ENCODE measurements at places on chromosomes 6 and 20. TPM values are rescaled to one million over a fixed set of nuclear protein-coding genes. Genes with fewer than 3 reads are reported as not detected.

GRCh38 chr6:168458101-168458500 is 17.1 kb downstream of the SMOC2 start:
- H3K4me3 ChIP-seq: no peak overlapping the region
- no peaks in the 10 kb centered on the region for H3K27me3 ChIP-seq
- DNase-seq: no peak
- peaks cover 26% of the 10 kb centered on the region for H3K4me1 ChIP-seq

DNA sequence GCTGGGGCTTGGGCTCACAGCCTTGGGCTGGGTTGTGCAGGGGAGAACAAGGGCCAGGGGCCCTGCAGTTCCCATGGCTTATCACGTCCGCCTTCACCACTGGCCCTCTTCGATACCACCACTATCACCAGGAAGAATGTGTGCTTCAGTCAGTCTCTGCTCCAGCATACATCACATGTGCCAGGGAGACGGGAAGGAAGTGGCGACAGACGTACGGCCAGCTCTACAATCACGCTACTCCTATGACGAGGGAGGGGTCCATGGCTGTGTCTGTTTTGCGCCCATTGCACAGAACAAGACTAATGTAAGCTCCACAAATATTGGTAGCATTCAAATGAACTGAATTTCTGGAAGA is 72.1 kb downstream of the TRAM2 start:
- DNase-seq: no peak
- no peaks in the 10 kb centered on the region for H3K27me3 ChIP-seq
- peak overlapping the region; percentile 79 for H3K27ac ChIP-seq
- H3K4me1 ChIP-seq: peaks cover 22% of the 10 kb centered on the region

GRCh38 chr20:46990017-46990595 is 95.5 kb downstream of the EYA2 start:
- peaks cover 23% of the 10 kb centered on the region for H3K4me1 ChIP-seq
- peak overlapping the region; percentile 85 for H3K27ac ChIP-seq
- DNase-seq: no peak
- H3K4me3 ChIP-seq: no peak overlapping the region
- H3K27me3 ChIP-seq: no peaks in the 10 kb centered on the region

DNA sequence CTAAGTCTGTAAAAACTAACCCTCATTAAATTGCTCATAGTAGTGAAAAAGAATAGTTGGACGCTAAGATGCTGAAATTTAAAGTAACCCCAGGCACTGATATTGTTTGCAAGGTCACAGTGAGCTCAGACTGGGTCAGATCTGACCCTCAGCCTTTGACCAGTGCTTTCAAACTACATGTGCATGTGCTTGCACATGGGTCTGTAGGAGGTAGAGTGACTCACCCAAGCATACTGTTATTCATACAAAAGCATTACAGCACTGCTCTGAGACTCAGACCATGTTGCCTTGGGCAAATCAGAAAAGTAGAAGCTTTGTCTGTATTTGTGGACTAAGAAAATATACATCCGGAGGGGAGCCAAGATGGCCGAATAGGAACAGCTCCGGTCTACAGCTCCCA is 326.4 kb upstream of the MARCKS start:
- no peaks in the 10 kb centered on the region for H3K36me3 ChIP-seq
- H3K4me1 ChIP-seq: no peaks in the 10 kb centered on the region
- H3K4me3 ChIP-seq: no peak overlapping the region
- no peak overlapping the region for H3K27ac ChIP-seq

DNA sequence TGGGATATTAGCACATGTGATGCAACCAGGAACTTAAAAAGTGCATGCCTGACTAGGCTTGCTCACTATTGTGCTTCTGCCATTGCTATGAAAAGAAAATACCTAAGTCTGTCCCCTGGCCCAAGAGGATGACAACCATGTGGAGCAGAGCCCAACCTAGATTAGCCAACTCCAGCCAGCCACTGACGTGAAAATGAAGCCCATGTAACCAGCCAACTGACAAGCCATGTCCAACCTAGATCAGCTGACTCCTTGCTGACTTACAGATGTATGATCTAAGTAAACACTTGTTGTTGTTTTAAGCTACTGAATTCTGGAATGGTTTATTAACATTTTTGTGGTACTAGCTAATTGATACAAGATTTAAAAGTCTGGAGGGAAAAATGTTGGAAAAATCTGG is 47.5 kb downstream of the PIGU start:
- H3K4me1 ChIP-seq: no peaks in the 10 kb centered on the region
- H3K4me3 ChIP-seq: no peak overlapping the region
- no peak for DNase-seq
- peaks cover 26% of the 10 kb centered on the region for H3K36me3 ChIP-seq

DNA sequence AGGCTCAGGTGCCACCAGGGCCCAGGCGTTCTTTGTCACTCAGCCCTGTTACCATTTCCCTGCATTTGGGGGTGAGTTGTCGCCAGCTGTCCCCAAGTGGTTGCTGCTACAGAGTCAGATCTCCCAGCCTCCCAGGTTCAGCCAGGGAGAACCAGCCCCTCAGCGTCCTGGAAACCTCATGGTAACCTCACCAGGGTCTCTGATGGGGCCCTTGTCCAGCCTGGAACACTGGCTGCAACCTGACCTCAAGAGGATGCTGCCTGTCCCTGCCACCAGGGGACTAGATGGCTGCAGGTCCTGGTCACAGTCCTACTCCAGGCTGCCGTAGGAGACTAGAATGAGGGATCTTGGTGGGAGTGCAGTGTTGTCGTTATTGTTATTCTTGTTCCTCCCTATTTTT is 228.3 kb upstream of the PDE10A start:
- H3K4me1 ChIP-seq: no peaks in the 10 kb centered on the region
- no peak for DNase-seq
- no peak overlapping the region for H3K4me3 ChIP-seq
- no peak overlapping the region for H3K27ac ChIP-seq
- H3K36me3 ChIP-seq: no peaks in the 10 kb centered on the region

DNA sequence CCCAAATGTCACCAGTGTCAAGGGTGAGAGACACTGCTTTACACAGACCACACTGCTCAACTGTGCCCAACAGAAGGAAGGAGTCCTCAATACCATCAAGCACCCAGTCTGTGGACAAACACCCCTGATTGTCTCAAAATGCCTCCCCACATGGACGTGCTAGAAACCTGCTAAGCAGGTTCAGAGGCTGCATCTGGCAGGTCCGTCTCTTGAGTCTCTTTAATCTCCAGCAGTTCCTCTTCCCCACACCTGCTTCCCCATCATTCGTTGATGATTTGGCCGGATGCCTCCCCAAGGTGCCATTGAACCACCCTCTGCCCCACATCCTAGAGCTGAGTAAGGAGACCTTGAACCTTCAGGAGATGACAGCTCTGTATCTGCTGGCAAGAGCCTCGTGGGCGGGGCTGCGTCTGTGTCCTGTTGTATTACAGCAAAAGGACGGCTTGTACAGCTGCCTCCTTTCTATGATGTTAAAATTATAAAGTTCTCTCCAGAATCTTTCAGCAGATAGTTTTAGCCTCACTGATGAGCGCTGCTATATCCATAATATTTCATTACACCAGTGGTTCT is 179.2 kb downstream of the PREX1 start:
- H3K4me1 ChIP-seq: no peaks in the 10 kb centered on the region
- H3K4me3 ChIP-seq: no peak overlapping the region
- H3K27me3 ChIP-seq: no peaks in the 10 kb centered on the region
- DNase-seq: peak; percentile 52

- no peak overlapping the region for H3K4me3 ChIP-seq
- H3K27ac ChIP-seq: peak overlapping the region; percentile 69
- no peak for DNase-seq
- no peaks in the 10 kb centered on the region for H3K27me3 ChIP-seq
Observed at GRCh38 chr20:45946149-45946970, 11.9 kb downstream of the PCIF1 start.

Gene ZNF831
- 1.2 TPM for total RNA-seq

Gene RGS19
- not detected for total RNA-seq

DNA sequence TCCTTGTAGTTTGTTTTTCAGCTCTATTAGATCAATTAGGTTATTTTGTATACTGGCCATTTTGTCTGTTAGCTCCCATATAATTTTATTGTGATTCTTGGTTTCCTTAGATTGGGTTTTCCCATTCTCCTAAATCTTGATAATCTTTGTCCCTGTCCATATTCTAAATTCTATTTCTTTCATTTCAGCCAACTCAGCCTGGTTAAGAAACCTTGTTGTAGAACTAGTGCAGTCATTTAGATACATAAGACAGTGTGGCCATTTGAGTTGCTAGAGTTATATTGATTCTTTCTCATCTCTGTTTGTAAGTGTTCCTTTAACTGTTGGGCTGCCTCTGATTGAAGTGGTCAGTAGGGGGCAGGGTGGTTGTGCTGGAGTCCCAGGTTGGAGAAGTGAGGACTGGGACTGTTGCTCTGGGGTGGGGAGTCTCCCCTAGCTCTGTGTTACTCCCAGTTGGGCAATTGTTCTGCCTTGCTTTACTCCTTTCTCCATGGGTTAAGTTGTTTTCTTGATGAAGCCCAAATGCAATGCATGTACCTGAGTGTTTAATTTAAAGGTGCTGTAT is 98.8 kb upstream of the NRN1 start:
- H3K27me3 ChIP-seq: no peaks in the 10 kb centered on the region
- no peaks in the 10 kb centered on the region for H3K4me1 ChIP-seq
- H3K4me3 ChIP-seq: no peak overlapping the region
- DNase-seq: no peak
- no peak overlapping the region for H3K27ac ChIP-seq
- no peaks in the 10 kb centered on the region for H3K36me3 ChIP-seq

DNA sequence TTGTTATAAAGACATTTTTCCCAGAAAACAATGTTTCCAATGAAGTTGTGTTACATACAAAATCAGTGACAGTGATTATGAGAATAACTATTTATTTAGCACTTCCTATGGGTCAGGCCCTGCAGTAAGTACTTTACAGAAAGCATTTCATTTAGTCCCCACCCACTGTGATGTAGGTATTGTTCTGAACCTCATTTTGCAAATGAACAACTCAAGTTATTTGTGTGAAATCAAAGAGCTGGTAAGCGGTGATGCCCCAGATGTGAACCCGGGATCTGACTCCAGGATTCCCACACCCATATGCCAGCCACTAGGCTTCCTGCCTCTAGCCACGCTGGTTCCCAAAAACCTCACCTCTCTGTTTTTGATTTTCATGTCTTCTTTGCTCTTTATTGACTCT is 30.9 kb downstream of the FAXC start:
- no peaks in the 10 kb centered on the region for H3K27me3 ChIP-seq
- no peaks in the 10 kb centered on the region for H3K36me3 ChIP-seq
- DNase-seq: no peak
- no peaks in the 10 kb centered on the region for H3K4me1 ChIP-seq
- no peak overlapping the region for H3K27ac ChIP-seq

DNA sequence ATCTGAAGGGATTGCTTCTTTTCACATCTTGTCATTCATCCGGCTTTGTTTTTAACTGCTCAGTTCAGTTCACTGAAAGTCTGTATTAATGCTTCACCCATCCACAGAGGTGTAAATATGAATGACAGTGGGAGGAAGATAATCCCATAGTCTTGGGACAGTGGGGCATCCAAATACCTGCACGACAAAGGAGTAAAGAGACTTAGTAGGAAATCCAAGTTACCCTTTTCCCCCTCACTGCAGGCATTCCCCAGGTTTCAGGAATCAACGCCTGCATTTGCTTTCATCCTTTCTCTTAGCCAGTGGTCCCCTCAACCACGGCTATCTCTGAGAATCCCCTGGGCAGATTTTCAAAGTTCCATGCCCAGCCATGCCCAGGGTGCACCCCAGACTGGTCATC is 110.2 kb downstream of the MYLK4 start:
- no peaks in the 10 kb centered on the region for H3K27me3 ChIP-seq
- no peak overlapping the region for H3K4me3 ChIP-seq
- H3K36me3 ChIP-seq: no peaks in the 10 kb centered on the region
- DNase-seq: no peak
- no peak overlapping the region for H3K27ac ChIP-seq

GRCh38 chr6:21598674-21599023 is 5.1 kb downstream of the SOX4 start:
- no peaks in the 10 kb centered on the region for H3K27me3 ChIP-seq
- peaks cover 13% of the 10 kb centered on the region for H3K4me1 ChIP-seq
- H3K36me3 ChIP-seq: no peaks in the 10 kb centered on the region

Gene TENT5A
- total RNA-seq: 14.7 TPM

GRCh38 chr20:13995841-13996240 is 525 bp downstream of the MACROD2 start:
- H3K36me3 ChIP-seq: no peaks in the 10 kb centered on the region
- peaks cover 3% of the 10 kb centered on the region for H3K4me1 ChIP-seq
- H3K27ac ChIP-seq: peak overlapping the region; percentile 77
- peak overlapping the region; percentile 76 for H3K4me3 ChIP-seq
- no peaks in the 10 kb centered on the region for H3K27me3 ChIP-seq

DNA sequence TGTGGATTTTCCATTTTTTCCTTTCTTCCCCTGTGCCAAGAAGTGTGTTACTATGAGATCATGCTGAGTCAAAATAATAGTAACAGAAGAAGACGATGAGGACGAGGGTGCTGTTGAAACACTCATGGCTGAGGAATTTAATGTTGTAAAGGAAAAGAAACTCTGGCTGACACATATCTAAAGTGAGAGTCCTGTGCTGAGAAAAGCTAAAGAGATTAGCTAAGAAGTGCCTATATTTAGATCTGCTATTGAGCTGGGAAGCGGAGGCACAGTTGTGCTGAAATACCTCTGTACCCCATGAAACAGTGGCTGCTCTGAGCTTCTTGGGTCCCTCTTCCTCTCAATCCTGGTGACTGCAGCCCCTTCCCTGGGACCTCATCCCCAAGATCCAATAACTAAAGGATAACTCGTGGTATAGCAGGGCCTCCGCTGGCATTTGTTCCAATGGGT is 1.1 kb upstream of the SYTL3 start:
- no peaks in the 10 kb centered on the region for H3K4me1 ChIP-seq
- no peaks in the 10 kb centered on the region for H3K27me3 ChIP-seq
- no peaks in the 10 kb centered on the region for H3K36me3 ChIP-seq
- H3K27ac ChIP-seq: peak overlapping the region; percentile 79
- no peak overlapping the region for H3K4me3 ChIP-seq

DNA sequence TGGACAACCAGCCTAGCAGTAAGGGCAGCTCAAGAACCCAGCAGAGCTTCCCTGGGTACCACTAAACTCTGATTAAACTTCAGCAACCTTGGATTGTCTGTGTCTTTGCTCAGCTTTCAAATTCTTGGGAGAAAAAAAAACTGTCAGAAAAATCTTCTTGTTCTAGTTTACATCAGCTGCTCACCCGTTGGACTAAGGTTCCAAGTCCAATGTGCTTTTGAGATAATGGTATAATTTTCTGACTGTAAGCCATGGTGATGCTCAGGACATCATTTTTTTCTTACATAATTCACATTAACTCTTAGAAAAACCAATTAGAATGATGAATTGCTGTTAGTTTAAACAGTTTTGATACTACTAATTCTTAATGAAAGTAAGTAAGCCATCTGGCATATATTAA is 145.8 kb downstream of the COL9A1 start:
- no peaks in the 10 kb centered on the region for H3K36me3 ChIP-seq
- no peaks in the 10 kb centered on the region for H3K27me3 ChIP-seq
- DNase-seq: no peak
- H3K4me1 ChIP-seq: no peaks in the 10 kb centered on the region
- H3K27ac ChIP-seq: no peak overlapping the region
- no peak overlapping the region for H3K4me3 ChIP-seq

- no peaks in the 10 kb centered on the region for H3K4me1 ChIP-seq
- no peaks in the 10 kb centered on the region for H3K36me3 ChIP-seq
- no peak overlapping the region for H3K27ac ChIP-seq
- H3K27me3 ChIP-seq: peaks cover 56% of the 10 kb centered on the region
Observed at GRCh38 chr20:57061051-57061900, 205.2 kb downstream of the BMP7 start.
